ENCODE measurements at places on chromosomes 11 and 22.
A peak's percentile ranks its signal among the peaks of the same experiment; 100 is the strongest.

DNA sequence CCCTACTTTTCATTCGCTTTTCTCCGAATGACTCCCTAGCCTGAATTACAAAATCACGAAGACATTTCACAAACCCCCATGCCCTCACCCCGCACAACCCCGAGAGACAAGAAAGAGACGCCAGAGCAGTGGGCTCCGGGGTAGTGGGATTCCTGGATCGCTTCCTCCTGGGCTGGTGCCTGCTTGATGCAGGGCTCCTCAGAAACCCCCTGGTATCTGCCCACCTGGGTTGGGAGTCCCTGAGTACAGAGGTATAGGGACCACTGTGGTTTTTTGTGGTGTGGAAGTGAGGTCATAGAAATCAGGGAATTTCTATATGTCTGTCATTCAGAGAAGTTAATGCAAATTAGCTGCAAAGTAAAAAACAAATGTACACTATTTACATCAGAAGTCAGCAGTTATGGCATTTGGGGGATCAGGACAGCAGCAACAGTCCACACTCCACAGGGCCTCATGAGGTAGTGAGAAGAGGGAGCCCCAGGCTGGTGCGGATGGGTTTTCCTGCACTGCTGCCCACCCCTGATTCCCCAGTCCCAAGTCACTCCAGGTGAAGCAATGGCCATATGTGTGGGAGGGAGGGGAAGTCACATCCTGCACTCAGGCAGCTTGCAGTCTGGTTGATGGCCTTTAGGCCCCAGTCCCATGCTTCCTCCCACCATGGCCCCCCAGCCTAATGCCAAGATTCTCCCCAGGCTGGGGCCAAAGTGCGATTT, 39.6 kb downstream of the BUD13 start:
- DNase-seq, result no peak

DNA sequence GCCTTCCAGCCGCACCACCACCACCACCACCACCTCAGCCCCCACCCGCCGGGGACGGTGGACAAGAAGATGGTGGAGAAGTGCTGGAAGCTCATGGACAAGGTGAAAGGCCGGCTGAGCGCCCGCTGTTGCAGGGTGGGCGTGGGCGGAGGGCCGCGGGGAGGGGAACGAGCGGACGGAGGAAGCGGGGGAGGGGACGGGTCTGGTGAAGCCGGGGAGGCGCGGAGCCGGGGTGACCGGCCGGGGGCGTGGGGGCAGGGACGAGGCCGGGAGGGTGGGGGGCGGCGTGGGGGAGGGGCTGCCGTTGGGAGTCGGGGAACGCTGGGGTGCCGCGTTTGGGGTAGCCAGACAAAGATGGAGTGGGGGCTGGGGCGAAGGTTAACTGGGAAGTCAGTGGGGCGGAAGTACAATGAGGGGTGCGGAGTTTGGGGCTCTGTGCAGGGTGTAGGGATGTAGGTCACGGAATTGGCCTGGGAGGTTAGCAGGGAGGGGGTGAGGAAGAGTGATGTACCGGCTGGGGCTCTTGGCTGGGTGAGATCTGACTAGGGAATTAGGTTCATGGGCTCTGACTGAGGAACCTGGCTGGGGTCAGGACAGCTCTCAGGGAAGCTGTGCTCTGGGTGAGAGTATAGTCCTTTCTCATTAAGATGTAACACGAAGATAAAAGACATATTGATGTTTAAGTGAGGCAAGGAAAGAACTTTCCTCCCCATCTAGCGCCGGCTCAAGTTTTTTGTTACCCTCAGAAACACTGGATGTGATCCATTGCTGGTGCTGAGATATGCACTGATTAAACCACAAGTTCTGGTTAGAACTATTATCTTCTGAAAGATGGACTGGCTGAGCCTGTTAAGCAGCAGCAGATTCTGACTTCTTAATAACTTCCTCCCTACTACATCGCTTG, 624 bp downstream of the CBL start:
- peak; percentile 2 for DNase-seq

DNA sequence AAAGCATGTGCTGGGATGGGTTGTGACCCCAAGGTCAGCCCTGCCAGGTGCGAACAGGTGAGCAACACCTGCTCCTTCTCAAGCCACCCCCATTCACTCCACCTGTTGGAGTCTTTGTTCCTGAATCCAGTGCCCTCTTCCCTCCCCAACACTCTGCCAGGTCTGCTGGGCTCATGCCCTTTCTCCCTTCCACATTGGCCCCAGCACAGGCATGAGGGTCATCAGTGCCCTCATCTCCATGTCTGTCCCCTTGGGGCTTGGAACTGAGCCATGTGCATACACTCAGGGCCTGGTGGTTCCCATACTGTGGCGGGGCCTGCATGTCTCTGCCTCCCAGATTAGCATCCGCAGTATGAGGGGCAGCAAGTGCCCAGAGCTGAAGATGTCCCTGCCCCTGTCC, 19.1 kb downstream of the RFPL2 start:
- DNase-seq, result no peak

DNA sequence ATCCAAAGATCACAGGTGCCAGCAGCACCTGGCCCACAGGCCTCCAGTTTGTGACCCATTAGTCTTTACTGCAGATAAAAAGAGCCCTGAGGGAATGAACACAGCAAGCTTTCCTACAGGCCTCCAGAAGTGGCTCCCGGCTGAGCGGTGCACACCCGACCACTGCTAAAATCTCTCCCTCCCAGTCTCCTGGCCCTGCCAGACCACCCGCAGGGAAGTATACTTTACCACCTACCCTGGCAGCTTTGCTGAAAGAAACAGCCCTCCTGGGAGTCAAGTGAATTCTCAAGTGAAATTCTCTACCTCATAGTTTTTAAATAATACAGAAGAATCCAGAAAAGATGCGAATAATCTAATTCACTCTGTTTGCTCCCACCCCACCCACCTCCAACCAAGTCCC, 15.4 kb upstream of the MTNR1B start:
- DNase-seq, result no peak

GRCh38 chr11:125070699-125071254, 7.7 kb downstream of the SLC37A2 start:
- no peak for DNase-seq

GRCh38 chr11:117807482-117808327, 10.7 kb upstream of the DSCAML1 start:
- DNase-seq, result peak; percentile 43

DNA sequence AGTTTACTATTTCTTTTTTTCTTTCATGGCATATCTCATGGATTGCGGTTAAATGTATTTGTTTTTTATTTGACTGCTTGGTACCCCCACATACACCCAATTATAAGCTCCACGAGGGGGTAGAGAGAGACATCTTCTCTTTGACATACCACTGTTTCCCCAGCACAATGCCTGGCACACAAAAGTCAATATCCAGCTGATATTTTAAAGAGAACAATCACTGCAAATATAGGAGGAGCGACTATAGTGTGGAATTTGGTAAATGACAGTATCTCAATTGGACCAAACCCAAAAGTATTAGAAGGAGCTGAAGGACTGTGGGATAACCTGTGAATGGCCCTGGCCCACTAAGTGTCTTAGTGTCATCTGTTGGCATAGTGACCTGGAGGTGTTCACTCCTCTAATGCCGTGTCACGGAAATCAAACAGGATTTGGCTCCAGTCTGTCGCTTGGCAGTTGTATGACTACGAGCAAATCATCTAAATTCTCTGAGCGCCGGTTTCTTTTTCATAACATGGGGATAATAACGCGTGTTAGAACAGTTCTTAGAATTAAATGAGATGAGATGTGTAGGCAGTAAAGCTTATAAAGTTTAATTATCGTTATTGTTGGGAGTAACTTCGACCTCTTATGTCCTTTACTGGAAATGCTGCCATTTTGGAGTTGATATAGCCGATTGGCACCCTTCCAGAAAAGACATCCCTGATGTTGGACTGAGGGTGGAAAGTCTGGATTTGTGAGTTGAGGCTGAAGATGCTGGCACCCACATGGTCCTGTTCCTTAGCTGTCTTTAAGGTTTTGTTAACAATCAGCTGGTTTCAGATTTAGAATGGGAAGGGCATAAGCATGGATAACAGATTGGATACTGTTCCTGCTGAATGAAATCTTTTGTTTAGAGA, 144.5 kb downstream of the DBX1 start:
- no peak for DNase-seq

GRCh38 chr11:94144216-94144615, 15.6 kb downstream of the PANX1 start:
- no peak for DNase-seq

DNA sequence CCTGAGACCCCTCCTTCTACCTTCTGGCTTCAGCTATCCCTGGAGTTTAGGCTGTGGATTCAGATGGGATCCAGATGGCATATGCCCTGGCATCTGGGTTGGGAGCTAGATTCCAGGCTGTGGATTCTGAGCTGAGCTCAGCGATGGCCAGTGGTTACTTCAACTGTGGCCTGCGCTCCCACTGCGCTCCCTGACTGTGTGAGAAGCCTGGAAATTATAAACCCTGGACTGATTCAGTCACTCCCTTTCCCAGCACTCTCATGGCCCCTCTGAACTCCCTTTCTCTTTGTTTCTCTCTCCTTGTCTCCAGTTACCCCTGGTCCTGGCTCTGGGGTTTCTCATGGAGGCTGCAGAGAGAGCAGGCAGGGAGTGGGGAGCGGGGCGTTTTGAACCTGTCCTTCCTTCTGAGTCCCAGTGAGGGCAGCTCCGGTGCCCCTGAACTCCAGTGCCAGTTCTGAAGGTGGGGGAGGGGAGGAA, 4.8 kb downstream of the ARHGEF17 start:
- DNase-seq, result no peak

DNA sequence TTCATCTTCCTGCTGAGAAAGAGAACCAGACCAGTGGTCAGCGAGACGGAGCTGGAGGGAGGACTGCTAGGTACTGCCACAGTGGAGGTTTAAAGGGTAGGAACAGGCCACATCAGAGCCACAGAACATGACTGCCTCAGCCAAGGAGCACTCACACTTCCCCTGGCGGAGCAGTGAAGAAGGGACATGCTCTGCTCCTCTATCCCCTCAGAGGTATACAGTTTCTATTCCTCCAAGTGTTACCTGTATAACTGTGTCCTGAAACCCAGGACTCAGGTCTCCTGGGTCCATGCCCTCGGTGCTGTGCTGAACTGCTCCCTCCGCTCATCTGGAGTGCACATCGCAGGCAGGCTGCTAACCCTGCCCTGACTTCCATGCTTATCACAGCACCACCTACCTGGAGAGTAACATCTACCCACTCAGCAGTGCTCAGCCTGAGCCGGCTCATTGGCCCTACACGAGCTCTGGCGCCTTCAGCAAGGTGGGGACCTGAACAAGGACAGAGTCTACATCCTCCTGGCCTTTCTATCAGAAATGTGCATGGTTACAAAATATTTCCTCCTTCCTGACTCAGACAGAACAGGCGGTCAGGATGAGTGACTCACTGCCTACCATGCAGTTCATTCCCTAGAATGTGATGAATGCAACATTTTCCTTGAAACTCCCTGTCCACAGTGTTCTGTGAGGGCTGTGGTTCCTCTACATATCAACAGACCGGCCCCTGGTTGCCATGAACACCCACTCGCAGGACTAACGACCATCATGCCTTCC, 52.9 kb downstream of the C11orf58 start:
- no peak for DNase-seq

DNA sequence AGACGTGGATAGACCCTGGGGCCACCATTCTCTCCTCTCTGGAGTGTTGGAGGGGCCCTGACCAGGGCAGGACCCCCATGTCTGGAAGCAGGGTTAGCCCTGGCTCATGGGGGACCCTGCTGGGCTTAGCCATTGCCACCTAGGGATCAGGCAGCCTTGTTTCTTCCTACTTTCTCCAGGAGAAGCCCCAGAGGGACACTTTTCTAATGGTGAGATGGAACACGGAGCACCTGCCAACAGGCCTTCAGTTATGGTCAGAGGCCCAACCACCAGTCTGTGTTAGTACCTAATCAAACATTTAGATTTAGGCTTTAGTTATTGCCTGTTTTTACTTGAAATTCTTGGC, 1.9 kb upstream of the C22orf39 start:
- no peak for DNase-seq

GRCh38 chr22:49826603-49827270, 936 bp downstream of the BRD1 start:
- DNase-seq, result no peak

- no peak for DNase-seq
These were observed 23.9 kb upstream of the MICAL2 start for GRCh38 chr11:12086271-12087074.

DNA sequence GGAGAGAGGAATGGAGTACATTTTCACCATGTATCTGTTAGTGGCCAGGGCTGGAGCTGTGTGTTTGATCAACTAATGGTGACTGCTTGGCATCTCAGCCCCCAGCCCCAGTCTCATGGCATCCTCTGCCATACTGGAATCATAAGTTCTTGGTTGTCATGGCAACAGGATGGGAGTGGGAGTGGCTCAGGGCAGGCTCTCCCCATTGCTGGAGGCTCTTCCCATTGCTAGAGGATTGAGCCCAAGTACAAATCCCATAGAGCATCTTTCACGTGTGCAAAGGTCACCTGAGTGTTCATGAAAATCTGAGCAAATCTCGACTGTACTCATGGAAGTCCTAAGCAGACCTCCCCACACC, 14.9 kb downstream of the DNAJB13 start:
- DNase-seq, result no peak

DNA sequence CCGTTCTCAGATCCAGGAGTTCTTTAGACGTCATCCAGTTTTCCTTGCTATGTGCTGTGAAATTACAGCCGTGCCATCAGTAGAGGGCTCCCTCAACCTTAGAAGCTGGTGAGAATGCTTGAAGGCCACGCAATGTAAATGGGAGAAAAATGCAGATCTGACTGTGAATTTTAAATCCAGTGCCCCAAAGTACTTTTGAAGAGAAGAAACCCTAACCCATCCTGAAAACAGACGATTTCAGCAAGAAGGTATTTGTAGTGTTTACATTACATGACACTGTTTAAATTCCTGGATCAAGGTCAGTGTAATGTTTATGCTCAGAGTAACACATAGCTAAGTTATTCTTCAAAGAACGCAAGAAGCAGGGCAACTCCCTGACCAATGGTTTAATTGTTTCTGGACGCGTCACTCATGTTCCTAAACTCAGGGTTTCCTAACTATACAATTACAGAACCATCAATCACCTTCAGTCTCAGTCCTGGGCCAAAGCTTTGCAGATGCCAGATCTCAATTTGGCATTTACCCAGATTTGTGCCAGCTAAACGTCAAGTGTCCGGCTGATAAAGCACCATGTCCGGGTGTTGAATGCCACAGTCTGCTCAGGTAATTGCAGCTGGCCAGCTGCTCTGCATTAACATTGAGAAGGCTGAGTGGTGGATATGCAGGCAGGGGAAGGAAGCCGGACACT, 38.2 kb downstream of the ADAMTS8 start:
- no peak for DNase-seq

DNA sequence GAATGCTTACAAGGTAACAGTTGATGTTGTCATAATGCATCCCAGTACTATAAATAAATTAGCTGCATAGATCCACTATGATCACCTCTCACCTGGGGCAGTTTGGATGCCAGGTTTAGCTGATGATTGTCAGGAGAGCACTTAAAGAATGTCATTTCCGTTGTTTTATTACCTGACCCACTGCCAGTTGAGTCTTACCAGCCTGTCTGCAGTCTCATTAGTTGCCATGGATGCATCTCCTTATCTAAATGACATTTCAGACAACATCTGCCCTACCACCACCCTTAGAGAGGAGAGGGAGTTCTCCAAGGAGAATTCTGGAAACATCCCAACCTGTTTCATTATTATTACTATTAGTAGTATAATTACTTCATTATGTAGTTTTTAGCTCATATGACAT, 339.1 kb upstream of the API5 start:
- DNase-seq, result no peak

- DNase-seq, result no peak
These were observed 462 bp downstream of the UBE2L6 start for GRCh38 chr11:57566905-57567514.

Measured in stimulated activated CD8-positive, alpha-beta memory T cell treated with anti-CD3 and anti-CD28 coated beads, Interleukin-7, amount 100 ng/mL, for 1 hour (primary cell).